ENCODE measurements at places on chromosomes 12 and 14.

- DNase-seq = no peak
Measured at GRCh38 chr14:20440465-20440864, 4.5 kb upstream of the KLHL33 start.

DNA sequence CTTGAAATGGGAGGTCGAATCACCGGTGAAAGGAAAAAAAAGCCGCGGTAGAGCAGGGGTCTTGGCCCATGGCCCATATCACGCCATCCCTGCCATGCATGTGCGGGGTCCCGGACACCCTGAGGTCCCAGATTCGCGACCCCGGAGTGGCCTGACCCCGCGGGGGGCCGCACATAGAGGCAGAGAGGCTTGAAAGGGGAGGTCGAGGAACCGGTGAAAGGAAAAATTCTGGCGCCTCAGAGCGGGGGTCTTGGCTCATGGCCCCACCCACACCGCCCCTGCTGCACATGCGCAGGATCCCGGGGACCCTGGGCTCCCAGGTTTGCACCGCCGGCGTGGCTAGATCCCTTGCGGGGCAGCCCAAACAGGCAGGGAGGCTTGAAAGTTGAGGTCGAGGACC, 319.8 kb downstream of the ALG10 start:
- DNase-seq = no peak

GRCh38 chr12:114668886-114669288, 15.1 kb downstream of the TBX3 start:
- DNase-seq = no peak

DNA sequence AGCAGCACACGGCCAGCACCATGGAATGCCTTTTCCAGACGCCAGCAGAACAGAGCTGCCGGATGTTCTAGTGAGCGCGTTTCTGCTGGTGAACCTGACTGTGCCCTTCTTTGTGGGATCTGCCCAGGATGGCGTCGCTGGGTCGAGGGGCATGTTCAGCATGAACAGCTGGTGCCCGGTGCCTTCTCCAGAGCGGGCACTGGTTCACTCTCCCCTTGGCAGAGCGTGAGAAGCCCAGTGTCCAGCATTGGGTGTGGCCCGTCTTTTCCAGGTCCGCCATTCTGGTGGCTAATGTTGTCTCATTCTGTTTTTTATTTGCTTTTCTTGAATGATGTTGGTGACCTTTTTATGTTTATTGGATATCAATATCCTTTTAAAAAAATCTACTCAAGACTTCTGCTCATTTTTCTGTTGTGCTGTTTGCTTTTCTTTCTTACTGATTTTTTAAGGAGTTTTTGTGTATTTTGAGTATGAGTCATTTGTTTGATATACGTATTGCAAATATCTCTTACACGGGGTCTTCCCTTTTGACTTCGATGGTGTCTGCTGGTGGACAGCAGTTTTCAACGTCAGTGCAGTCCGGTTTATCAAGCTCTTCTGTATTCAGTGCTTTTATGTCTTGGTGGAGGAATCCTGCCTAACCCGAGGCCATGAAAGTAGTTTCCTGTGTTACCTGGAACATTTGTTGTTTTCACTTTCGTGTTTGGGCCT, 74.3 kb downstream of the ADGRD1 start:
- DNase-seq = no peak

DNA sequence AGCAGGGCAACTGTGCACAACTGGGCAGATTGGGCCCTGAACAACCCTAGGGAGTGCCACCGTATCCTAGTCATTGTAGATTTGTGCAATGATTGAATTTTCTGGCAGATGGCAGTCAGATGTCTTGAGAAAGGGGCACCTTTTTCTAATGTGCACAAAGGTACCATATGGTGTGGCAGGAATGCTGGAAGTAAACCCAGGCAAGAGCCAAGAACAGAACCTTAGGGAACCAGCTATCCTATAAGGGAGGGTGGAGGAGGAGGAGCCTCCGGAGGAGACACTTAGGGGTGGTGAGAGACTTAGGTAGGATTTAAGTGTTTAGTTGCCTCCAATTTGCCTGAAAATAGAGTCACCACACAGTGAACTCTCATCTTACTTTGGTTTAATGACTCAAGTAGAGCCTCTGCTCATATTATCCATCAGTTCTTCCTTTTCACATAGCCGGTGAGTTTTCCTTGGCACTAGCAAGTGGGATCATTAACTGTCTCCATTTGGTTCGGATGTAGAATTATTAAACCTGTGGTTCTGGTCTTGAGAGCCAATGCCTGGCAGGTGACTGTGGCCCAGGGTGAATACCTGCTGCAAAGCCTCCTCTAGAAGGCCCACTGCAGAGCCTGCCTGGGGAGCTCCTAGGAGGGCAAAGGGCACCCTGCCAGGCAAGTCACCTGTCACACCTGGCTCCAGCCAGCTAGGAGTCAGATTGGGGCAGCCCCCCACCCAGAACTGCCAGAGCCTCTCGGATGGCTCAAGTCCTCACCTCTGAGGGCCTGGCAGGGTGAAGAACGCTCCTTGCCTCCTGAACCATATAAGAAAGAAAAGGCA, 184.4 kb upstream of the HIF1A start:
- no peak for DNase-seq

- no peak for DNase-seq
Measured at GRCh38 chr12:57342207-57342691, 88.6 kb downstream of the R3HDM2 start.

- no peak for DNase-seq
Measured at GRCh38 chr12:64103825-64104740, 118.0 kb downstream of the KICS2 start.

GRCh38 chr14:51370758-51371386, 130.8 kb downstream of the TMX1 start:
- no peak for DNase-seq

- no peak for DNase-seq
Measured at GRCh38 chr14:96914571-96915128, 117.5 kb downstream of the VRK1 start.

- DNase-seq = no peak
Measured at GRCh38 chr14:106691601-106692291, 1165.4 kb downstream of the TMEM121 start.

- no peak for DNase-seq
Measured at GRCh38 chr12:8033153-8034044, 883 bp downstream of the FOXJ2 start.

DNA sequence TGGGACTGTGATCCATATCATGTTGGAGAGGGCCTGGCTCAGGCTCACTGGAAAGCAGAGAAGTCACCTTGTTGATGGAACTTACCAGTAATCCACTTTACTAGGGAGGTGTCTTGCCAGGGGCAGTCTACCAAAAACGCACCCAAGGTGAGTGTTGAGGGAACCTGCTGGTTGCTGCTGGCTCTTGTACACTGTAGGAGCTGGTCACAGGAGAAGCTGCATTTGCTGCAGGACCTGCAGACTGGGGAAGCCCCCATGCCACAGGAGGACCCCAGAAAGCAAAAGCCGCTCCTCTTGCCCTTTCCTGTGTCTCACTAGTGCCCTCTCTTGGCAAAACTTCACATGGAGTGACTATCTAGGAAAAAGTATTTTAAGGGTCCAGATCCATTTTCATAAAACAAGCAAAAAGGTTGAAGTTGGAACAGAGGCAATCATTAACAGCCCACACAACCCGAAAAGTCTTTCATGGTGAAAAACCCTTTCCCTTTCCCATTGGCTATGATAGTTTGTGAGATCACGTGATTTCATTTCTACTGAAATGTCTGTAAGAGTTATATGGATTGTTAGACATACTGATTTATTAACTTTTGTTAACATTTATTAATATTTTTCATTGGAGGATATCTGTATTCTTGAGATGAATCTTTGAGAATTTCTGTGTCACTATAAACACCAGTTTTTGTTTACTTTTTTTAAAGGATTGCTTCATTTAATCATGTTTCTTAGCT, 59.2 kb downstream of the RASSF8 start:
- DNase-seq = no peak

DNA sequence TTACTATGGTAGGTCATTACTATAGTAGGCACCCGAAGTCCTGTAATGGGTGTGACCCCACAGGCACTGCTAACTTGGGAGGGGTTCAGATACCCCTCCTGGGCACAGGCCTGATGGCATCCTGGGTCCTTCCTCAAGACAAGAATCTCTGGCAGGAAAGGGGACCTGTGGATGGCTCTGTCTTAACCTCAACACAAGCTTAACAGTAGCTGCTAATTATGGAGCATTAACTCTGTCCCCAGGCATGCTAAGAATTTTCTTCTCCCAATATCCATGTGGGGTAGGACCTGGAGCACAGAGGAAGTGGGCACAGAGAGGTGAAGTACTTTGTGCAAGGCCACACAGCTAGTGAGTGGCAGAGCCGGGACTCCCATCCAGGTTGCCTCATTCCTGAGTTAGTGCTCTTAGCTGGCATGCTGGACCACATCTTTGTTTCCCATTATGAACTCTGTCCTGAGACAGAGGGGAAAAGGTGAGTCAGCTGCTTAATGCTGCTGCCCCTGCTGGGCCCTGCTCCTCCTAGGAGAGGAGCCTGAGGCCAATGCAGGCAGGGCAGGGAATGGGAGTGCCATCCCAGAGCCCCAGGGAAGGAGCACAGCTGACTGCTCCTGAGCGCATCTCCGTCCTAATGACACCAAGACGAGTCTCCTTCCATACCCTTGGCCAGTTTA, 32.1 kb downstream of the GALNT16 start:
- peak; percentile 67 for DNase-seq

DNA sequence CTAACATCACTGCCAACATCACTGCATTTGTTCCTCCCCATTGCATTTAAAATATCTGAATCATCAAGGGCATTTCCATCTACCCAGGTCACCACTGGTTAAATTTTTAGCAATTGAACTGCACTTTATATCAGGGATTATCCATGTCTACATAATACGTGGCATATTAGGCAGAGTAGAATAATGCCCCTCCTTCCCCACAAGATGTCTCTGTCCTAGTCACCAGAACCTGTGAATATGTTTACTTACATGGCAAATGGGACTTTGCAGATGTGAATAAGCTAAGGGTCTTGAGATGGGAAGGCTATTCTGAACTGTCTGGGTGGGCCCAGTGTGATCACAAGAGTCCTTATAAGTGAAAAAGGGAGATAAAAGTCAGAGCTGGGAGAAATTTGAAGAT, 181.7 kb upstream of the ARID2 start:
- no peak for DNase-seq

- no peak for DNase-seq
Measured at GRCh38 chr12:53299101-53299453, 418 bp upstream of the MYG1 start.

DNA sequence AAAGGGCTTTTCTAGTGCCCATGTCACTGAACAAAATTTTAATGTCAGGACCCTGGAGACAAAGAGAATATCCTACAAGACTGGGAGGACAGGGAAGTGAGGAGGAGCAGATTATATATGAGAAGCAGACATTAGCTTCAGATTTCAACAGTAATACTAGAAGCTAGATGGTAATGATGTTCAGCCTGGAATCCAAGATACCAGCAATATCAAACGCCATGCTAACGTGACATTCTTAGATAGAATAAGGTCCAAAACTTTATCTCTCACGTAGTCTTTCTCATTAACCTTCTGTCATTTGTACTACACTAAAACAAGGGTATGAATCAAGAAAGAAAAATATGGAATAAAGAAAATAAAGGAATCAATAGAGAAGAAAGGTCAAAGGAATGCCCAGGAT, 18.7 kb downstream of the SOS2 start:
- DNase-seq = no peak

DNA sequence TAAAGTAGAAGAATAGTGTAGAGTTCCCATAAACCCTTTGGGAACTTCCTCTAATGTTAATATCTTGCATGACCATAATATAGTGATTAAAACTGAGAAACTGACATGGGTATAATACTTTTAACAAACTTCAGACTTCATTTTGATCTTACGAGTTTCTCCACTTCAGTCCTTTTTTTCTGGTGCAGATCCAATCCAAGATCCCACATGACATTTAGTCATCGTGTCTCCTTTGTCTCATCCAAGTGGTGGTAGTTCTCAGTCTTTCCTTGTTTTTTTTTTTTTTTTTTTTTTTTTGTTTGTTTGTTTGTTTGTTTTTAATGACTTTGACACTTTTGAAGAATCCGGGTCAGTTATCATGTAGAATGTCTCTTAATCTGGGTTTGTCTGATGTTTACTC, 179.2 kb downstream of the CACNA1C start:
- DNase-seq = no peak

DNA sequence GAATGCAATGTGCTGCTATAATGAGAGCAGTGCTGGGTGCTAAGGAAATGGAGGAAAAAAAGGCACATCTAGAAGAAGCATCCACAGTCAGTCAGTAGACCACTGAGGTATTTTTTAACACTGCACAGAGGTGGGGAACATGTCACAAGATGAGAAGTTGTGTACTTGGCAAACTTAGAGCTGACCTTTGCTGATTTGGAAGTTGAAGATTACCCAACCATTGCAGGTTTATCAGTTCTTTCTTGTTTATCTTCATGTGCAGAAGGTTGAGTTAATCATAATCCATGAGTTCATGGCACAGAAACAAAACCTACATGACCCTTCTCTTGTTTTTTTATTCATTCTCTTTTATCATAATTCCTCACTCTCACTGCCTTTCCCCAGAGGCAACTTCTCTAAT, 3.2 kb upstream of the PAH start:
- DNase-seq = no peak

- DNase-seq = no peak
Measured at GRCh38 chr14:93064411-93065271, 51.1 kb downstream of the ITPK1 start.

DNA sequence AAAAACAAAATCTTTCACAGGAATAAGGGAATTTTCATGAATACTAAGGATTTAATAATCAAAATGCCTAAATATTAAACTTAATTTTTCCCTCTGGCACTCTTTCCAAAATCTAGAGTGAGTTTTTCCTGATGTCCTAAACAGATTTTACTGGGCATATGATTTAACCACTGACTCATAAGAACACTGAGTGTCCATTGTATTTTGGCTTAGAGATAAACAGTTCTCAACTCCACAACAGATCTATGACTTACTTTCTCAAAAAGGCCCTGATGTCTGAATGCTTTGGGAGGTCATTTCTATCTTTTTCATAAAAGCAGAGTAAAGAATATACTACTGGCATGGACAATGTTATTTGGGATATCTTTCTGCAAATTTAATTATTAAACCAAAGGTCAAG, 15.0 kb downstream of the TMBIM4 start:
- no peak for DNase-seq

- no peak for DNase-seq
Measured at GRCh38 chr12:14026537-14026936, 45.1 kb upstream of the GRIN2B start.

DNA sequence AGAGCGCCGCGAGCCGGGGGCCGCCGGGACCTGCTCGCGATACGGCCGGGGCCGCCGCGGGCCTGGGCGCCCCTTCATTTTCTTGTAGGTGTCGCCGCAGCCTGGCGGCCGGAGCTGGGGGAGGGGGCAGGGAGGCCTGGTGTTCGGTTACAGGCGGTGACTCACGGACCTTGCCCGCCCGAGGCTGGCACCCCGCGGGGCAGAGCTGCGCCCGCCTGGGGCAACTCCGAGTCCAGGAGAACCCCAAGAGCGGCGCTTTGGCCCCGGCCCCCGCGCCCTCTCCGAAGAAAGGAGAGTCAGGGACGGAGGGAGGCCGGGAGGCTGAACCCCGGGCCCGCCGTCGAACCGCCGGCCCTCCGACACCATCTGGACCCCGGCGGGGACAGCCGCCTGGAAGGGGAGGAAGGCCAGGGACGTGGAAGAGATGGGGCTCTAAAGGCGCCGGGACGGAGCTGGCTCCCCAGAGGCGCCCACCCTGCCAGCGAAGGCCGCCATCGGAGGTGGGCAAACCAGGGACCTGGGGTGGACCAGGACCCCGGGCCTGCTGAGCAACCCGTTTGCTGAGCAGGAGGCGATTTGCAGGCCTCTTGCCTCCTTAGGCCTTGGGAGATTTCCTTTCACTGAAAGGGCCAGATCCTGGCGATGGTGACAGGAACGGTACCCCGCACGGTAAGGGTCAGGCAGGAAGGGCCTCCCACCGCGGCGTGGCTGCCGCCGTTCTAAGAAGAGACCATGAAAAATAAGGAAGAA, 843 bp upstream of the NUAK1 start:
- no peak for DNase-seq

All from vagina (tissue), 2 donors.